ENCODE measurements at places on chromosomes 13 and 19.

GRCh38 chr19:45995715-45996385, 583 bp downstream of the CCDC61 start:
- DNase-seq: no peak

GRCh38 chr13:78197231-78197630, 278.6 kb upstream of the EDNRB start:
- no peak for DNase-seq

- no peak for DNase-seq
These were observed 24.2 kb downstream of the ACTN4 start for GRCh38 chr19:38671654-38672053.

- DNase-seq: no peak
These were observed 46.3 kb upstream of the RGCC start for GRCh38 chr13:41411060-41411459.

- no peak for DNase-seq
These were observed 179.8 kb downstream of the COG6 start for GRCh38 chr13:39835253-39835652.

DNA sequence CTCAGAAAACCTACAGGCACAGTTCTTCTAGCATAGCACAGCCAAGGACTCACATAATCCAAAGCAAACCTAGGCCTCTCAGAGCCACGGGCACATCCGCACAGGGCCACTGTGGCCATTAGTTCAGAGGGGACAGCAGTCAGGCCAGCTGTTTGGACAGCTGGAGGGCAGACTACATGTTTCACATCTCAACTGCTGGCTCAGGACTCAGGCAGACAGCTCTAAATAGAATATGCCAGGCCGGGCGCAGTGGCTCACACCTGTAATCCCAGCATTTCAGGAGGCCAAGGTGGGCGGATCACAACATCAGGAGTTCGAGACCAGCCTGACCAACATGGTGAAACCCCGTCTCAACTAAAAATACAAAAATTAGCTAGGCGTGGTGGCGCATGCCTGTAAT, 26.8 kb downstream of the SAFB2 start:
- no peak for DNase-seq

- DNase-seq: no peak
These were observed 582 bp upstream of the PTPRH start for GRCh38 chr19:55209693-55210472.

DNA sequence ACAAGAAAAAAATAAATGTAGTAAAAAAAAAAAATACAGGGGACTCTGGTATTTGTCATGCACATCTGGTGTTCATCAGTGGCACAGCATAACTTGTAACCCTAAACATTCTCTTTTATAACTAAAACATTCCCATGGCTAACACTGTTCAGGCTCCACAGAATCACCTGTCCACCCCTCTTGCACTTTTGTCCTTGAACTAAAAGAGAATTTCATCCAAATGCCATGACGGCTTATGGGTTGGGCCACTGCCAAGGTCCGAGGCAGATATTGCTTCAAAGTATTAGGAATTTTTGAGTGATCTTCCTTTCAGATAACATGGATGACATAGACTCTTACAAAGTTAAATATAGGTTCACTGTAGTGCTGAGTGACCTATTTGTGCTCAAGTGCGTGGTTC, 25.7 kb upstream of the SERP2 start:
- peak; percentile 25 for DNase-seq

GRCh38 chr19:16381756-16382401, 57.3 kb downstream of the KLF2 start:
- peak; percentile 88 for DNase-seq

GRCh38 chr19:42563352-42564210, 31.1 kb downstream of the CEACAM8 start:
- no peak for DNase-seq

DNA sequence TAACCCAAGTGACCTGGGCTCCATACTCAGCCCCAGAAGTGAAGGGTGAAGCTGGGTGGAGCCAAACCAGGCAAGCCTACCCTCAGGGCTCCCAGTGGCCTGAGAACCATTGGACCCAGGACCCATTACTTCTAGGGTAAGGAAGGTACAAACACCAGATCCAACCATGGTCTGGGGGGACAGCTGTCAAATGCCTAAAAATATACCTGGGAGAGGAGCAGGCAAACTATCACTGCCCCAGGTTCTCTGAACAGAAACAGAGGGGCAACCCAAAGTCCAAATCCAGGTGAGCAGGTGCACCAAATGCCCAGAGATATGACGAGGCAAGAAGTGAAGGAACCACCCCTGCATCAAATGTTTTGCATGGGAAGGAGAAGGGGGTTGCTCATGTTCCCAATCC, 6.1 kb upstream of the CEACAM7 start:
- DNase-seq: no peak

- no peak for DNase-seq
These were observed 104.2 kb upstream of the IPO5 start for GRCh38 chr13:97849305-97849704.

DNA sequence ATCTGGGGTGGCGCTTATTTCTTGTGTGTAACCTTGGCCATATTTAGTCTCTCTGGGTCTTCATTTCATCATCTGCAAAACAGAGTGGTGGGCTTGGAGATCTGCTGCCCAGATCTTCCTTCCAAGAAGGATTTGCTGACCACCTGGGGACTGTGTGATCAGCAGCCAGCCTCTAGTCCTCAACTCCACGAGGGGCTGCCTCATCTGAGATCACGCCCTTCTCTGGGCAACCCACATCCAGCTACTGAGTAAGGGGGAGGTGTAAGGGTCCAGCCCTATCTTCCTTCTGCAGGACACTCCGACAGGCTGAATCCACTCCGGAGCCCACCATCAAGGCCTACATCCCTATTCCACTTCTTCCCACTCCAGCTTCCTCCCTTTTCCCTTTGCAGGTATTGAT, 57.9 kb downstream of the CHST8 start:
- no peak for DNase-seq

DNA sequence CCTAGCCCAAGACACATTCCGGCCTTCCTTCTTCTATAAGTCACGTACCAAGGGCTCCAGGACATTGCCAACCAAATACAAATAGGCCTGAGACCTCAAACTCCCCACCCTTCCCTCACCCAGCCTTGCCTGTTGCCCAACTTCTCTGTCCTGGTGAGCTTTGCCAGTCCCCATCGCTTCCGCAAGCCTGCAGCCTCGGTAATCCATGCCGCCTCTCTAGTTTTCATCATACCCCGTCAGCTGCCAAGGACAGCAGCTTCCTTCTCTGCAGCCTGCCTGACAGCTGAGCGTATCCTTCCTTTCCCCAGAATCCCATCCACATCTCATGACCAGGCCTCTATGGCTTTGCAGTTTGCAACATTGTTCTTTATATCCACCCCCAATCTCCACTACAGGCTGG, 36.6 kb upstream of the POMP start:
- no peak for DNase-seq

DNA sequence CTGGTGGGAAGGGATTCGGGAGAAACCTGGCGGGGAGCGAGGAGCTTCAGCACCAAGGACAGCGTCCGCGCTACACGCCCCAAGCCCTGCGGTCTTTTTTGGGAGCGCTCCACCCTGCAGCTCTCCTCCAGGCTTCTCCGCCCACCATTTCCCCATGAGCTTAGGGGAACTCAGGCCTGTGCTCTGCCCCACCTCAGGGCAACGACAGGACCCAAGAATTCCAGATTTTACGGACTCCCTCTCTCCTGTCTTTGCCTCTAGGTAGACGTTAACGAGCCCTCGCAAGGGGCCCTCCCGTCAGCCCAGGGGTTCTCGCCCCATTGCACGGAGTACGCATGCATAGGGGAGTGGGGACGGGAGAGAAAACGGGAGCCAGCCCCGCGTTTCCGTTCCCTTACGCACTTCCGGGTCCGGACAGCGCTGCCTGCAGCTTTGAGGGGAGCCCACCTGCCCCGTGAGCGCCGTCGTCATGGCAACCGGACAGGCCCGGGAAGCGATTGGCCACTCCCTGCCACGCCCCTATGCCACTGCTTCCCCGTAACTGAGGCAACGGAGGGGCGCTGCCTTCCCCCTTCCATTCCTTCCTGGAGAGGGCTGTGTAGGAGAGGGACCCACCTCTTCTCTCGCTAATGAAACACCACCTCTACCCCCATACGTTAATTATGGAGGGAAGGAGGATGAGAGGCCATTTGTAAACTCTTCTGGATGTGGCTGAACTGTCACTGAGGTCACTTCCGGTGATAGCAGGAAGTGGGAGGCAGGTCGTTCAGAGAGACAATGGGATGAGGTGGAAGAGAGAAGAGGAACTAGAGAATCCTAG, 20.8 kb downstream of the NOVA2 start:
- peak; percentile 13 for DNase-seq

- no peak for DNase-seq
These were observed 1183.1 kb upstream of the PCDH20 start for GRCh38 chr13:62598708-62599107.

- DNase-seq: peak; percentile 1
These were observed 764.1 kb upstream of the SLITRK6 start for GRCh38 chr13:86563308-86563707.

GRCh38 chr13:32191452-32191998, 123.6 kb downstream of the ZAR1L start:
- no peak for DNase-seq

DNA sequence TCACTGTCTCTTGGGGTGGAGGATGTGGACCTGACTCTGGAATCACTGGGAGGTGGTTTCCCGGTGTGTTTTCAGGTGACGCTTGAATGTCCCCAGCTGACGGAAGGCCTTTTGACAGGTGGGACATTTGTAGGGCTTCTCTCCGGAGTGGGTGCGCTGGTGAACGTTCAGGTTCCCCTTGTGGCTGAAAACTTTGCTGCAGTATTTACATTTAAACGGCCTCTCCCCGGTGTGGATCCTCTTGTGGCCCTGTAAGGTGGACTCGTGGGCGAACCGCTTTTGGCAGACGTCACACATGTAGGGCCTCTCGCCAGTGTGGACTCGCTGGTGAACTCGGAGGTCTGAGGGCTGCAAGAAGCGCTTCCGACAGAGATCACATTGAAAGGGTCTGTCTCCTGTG, 7.8 kb downstream of the ZSCAN5B start:
- DNase-seq: no peak

DNA sequence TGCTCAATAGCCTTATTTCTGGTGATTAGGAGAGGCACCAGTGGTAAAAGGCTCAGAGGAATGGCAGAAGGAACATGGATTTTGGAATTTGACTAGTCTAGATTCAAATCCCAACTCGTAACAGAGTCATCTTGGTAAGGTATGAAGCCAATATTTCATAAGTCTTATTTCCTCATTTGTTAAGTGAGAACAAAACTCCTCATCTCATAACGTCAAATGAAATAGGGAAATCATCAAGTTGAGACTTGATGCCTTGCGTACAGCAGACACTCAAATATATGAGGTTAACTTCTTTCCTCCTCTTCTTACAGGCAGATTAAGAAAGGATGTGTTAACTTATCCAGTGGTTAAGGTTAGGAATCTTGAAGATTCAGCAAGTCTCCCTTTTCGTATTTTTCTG, 189.2 kb downstream of the DLEU7 start:
- no peak for DNase-seq

DNA sequence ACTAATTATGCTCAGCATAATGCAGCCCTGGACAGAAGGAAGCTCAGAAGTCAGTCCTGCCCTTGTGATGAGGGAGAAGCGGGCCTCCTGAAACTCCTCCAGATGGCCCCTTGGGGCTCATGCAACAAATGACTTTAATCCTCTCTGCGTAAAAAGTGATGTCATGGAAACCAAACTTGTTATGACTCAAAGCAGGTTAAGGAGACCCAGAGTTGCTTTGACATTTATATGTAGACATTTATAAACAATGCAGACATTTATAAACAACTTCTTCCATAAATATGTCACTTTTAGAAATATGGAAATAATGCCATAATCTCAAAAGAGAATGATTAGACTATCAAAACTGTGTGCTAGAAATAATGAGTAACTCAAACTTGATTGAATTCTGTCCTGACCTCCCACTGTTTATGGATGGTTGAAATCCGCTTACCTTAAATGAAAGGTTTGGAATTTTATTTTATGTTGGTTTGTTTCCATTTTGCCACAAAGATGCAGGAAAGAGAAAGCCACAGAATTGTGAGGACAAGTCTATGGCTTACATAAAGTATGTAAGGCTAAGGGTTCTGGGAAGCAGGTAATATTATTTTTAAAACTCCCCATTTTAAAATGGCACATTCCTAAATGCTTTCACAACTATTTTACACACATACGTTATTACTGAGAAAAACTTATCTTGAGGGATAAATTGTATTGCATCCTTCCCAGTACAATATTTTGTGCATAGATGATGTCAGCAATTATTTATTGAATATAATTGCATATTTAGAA, 73.7 kb downstream of the CYSLTR2 start:
- DNase-seq: peak; percentile 76

- DNase-seq: no peak
These were observed 15.4 kb upstream of the TMEM160 start for GRCh38 chr19:47063874-47064273.

GRCh38 chr19:38949580-38950367, 19.0 kb downstream of the MRPS12 start:
- DNase-seq: peak; percentile 57

DNA sequence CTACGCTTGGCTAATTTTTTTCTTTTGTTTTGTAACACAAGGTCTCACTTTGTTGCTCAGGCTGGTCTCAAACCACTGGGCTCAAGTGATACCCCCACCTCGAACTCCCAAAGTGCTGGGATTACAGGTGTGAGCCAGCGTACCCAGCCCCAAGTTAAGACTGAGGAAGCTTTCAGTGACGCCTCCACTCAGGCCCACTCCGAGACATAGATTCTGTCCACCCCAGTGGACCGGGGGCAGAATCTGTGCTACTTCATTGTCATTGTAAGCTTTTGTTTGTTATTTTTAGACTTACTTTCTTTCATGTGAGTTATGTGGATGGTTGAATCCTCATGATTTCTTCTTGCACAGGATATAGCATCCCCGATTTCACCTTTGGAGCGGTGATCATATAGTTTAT, 156.9 kb upstream of the TSHZ3 start:
- no peak for DNase-seq

GRCh38 chr13:25932365-25932764, 119.5 kb downstream of the SHISA2 start:
- no peak for DNase-seq

DNA sequence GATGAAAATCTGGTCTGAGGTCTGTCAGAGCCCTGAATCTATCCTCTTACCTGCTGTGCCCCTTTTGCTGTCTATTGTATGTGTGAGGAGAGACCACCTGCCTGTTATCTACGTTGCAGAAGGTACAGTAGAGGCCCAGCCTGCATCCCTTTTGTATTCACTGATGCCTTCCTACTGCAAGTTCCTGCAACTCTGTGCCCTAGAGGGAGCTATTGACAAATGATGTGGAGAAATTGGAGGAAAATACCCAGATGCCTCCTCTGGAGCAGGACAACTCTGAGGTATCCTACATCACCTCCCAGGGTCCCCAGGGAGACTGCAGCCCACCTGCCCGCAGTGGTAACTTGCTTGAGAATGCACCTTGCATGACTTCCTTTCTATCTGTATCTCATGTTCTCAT, 33.7 kb downstream of the SIAH3 start:
- no peak for DNase-seq

- no peak for DNase-seq
These were observed 96.8 kb upstream of the CSNK1A1L start for GRCh38 chr13:37202264-37202663.

- no peak for DNase-seq
These were observed 882.2 kb upstream of the SLC10A2 start for GRCh38 chr13:103948426-103948825.

GRCh38 chr19:42086770-42087550, 11.0 kb downstream of the ZNF574 start:
- DNase-seq: no peak

- DNase-seq: no peak
These were observed 478 bp downstream of the LMO7 start for GRCh38 chr13:75636436-75637180.

GRCh38 chr13:44352671-44353070, 21.0 kb upstream of the SERP2 start:
- DNase-seq: no peak

All from skin of body (tissue), 3 donors.